ENCODE measurements at places on chromosomes 1 and 21. TPM values are rescaled to one million over a fixed set of nuclear protein-coding genes. Genes with fewer than 3 reads are reported as not detected.

NR1I3 gene
- not detected for total RNA-seq

NCF2 gene
- 139 TPM for total RNA-seq

FAM151A gene
- not detected for total RNA-seq

LORICRIN gene
- total RNA-seq: not detected

OR2C3 gene
- not detected for total RNA-seq

KLHDC8A gene
- total RNA-seq: 0.32 TPM

GRCh38 chr1:24551960-24552571, 3.8 kb upstream of the NCMAP start:
- DNase-seq: peak; percentile 44
- H3K27ac ChIP-seq: no peak overlapping the region

- H3K27ac ChIP-seq: no peak overlapping the region
- H3K27me3 ChIP-seq: no peaks in the 10 kb centered on the region
- no peaks in the 10 kb centered on the region for H3K36me3 ChIP-seq
- H3K4me1 ChIP-seq: peaks cover 11% of the 10 kb centered on the region
- DNase-seq: no peak
These were observed 62.2 kb upstream of the SLC44A3 start for GRCh38 chr1:94757931-94758330.

- H3K4me1 ChIP-seq: no peaks in the 10 kb centered on the region
- DNase-seq: peak; percentile 79
- no peak overlapping the region for H3K27ac ChIP-seq
- peaks cover 4% of the 10 kb centered on the region for H3K27me3 ChIP-seq
These were observed 3.4 kb upstream of the CASQ2 start for GRCh38 chr1:115771847-115772457.

DNA sequence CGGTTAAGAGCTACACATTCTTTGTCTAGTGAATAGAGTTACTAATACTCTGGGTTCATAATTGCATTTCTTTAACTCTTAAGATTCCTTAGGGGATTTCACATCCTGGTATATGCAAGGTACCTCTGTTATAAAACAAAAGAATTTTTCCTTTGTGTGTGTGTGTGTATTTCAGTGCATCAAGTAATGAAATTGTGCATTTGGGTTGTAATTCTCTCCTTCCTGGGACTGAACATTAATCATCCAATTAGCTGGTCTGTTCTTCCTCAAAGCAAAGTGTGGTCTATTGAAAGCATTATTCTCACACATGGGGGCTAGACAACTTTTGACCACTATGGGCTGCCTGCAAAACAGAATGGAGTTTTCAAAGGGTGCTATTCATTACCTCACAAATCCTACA, 74.0 kb downstream of the ZC3H11B start:
- no peaks in the 10 kb centered on the region for H3K36me3 ChIP-seq
- no peaks in the 10 kb centered on the region for H3K27me3 ChIP-seq
- no peak overlapping the region for H3K4me3 ChIP-seq
- no peak for DNase-seq

DNA sequence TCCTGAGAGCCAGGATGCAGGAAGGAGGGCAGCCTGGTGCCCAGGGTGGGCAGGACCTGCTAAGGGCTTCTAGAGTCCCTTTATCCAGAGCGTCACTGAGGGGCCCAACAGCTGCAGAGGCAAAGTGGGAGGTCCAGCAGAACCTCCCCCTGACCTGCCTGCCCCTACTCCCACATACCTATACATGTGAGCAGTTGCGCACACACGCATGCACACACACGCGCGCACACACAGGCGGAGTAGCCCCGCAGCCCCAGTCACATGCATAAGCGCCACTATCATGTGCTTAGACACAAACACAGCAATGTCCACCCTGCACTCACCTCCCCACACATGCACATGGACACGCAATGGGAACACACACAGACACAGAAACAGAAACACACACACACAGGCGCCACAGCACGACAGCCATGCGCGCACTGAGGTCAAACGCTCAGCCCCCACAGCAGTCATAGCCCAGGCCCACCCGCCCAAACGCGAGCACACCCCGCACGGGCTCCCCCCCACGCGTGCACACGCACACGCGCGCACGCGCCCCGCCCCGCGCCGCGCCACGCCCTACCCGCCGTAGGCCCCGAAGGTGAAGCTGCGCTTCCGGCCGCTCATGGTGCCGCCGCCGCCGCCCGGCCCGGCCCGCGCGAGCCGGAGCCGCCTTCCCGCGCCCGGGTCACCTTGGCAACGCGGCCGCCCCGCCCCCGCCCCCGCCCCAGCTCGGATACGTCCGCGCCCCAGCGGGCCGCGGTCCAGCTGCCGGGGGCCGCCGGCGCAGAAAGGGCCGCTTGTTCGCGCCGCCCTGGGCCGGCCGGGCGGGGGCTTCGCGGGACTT, 17.7 kb downstream of the RAP1GAP start:
- peaks cover 12% of the 10 kb centered on the region for H3K4me1 ChIP-seq
- peak; percentile 60 for DNase-seq
- no peaks in the 10 kb centered on the region for H3K36me3 ChIP-seq
- H3K4me3 ChIP-seq: no peak overlapping the region
- no peak overlapping the region for H3K27ac ChIP-seq
- H3K27me3 ChIP-seq: peaks cover 71% of the 10 kb centered on the region

- H3K4me1 ChIP-seq: no peaks in the 10 kb centered on the region
- no peaks in the 10 kb centered on the region for H3K27me3 ChIP-seq
- H3K4me3 ChIP-seq: no peak overlapping the region
- H3K36me3 ChIP-seq: peaks cover 99% of the 10 kb centered on the region
These were observed 35.9 kb downstream of the HEATR1 start for GRCh38 chr1:236568285-236568894.

DNA sequence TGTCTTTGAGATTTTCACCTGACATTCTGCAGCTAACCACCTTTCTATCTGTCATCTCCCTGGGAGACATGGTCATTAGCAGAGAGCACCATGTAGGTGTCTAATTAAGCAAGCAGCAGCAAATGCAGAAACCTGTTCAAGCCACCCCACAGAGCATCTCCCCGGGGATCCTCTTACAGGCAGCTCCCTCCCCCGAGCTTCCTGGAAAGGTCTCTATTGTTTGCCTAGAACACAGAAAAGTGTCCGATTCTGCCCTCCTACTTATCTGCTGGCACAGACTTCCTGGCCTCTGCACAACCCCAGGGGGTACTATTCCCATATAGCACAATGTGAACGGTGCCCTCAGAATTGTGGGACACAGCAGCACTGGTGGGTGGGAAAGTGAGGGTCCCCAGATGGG, 46.1 kb downstream of the PLEKHA6 start:
- peaks cover 7% of the 10 kb centered on the region for H3K27me3 ChIP-seq
- no peaks in the 10 kb centered on the region for H3K4me1 ChIP-seq
- H3K27ac ChIP-seq: no peak overlapping the region
- no peak overlapping the region for H3K4me3 ChIP-seq

- no peak for DNase-seq
- H3K4me1 ChIP-seq: no peaks in the 10 kb centered on the region
- no peaks in the 10 kb centered on the region for H3K27me3 ChIP-seq
- H3K4me3 ChIP-seq: no peak overlapping the region
- no peak overlapping the region for H3K27ac ChIP-seq
These were observed 300.0 kb downstream of the HHIPL2 start for GRCh38 chr1:222247811-222248310.

DNA sequence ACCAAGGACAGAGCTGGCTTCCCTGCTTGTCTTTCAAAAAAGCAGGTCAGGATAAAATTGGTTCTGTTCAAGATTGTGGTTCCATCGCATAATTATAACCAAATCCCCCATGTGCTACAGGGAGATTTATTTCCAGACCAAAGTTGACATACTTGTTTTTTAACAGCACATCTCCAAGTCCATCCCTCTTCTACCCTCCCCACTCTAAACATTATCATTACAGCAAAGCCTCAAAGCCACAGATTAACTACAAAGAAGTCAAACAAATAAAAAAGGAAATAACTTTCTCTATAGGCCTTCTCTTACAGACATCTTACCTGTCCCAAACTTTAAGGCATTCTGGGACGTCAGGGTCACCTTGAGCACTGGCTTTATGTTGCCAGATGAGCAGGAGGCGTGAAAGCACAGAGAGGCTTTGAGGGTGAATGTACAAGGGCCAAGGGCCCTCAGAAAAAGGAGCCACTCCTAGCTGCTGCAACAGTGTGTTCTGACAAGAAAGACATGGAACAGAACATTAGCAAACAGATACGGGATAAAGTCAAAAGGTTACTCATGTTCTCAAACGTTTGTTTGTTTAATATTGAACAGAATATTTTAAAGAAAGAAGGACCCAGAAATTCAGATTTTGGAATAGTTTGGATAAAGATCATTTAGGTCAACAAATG, 31.2 kb downstream of the UBR4 start:
- no peak overlapping the region for H3K27ac ChIP-seq
- no peaks in the 10 kb centered on the region for H3K4me1 ChIP-seq
- no peak for DNase-seq
- no peak overlapping the region for H3K4me3 ChIP-seq
- H3K36me3 ChIP-seq: peaks cover 8% of the 10 kb centered on the region

- no peak overlapping the region for H3K4me3 ChIP-seq
- H3K36me3 ChIP-seq: no peaks in the 10 kb centered on the region
- no peaks in the 10 kb centered on the region for H3K27me3 ChIP-seq
- peak overlapping the region; percentile 93 for H3K27ac ChIP-seq
- DNase-seq: no peak
These were observed 40.3 kb upstream of the COL18A1 start for GRCh38 chr21:45364468-45365185.

- H3K4me1 ChIP-seq: no peaks in the 10 kb centered on the region
- no peak for DNase-seq
- H3K27me3 ChIP-seq: no peaks in the 10 kb centered on the region
- no peak overlapping the region for H3K4me3 ChIP-seq
These were observed 164.8 kb downstream of the TPR start for GRCh38 chr1:186210258-186210657.

- no peak overlapping the region for H3K4me3 ChIP-seq
- H3K4me1 ChIP-seq: peaks cover 33% of the 10 kb centered on the region
- H3K27ac ChIP-seq: peak overlapping the region; percentile 60
- no peaks in the 10 kb centered on the region for H3K27me3 ChIP-seq
- no peaks in the 10 kb centered on the region for H3K36me3 ChIP-seq
These were observed 13.2 kb upstream of the UMODL1 start for GRCh38 chr21:42057851-42058437.

DNA sequence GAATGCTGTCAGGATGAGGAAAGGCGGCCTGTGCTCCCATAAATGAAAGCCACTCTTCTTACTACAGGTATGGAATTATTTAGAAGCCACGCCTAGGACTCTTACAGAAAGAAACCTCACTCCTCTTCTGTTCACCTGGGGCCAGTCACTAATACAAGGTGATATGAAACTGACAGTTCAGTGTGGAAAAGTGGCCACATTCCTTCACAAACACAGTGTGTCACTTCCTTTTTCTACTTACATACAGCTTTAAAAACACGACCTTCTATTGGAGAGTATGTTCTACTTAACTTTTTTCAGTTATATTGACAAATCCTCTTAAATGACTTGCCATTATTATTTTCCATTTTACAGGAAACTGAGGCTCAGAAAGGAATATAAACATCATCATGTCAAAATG, 163.1 kb downstream of the PCNX2 start:
- DNase-seq: no peak
- no peak overlapping the region for H3K27ac ChIP-seq
- H3K4me1 ChIP-seq: no peaks in the 10 kb centered on the region

DNA sequence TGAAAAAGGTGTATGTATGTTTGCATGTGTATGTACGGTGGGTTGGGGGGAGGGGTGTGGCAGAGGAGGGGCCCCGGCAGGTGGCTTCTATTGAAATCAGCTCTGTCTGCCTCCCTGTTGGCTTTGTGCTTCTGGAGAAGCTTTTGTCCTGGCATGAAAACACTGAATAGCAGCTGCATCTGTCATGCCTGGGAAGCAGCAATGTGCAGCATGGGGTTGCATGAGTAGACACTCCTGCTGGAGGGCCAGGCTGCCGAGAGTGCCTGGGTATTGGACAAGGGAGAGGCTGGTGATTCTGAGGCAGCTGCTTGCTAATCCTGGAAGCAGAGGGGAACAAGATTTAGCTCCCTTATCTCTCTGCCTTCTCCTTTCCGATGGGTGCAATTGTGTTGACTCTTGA, 20.5 kb downstream of the MAPKAPK2 start:
- H3K27ac ChIP-seq: peak overlapping the region; percentile 65
- H3K4me1 ChIP-seq: peaks cover 54% of the 10 kb centered on the region
- H3K4me3 ChIP-seq: no peak overlapping the region
- no peak for DNase-seq
- H3K27me3 ChIP-seq: no peaks in the 10 kb centered on the region
- H3K36me3 ChIP-seq: no peaks in the 10 kb centered on the region
